Pulmonary artery endothelial cell (primary cell): ENCODE measurements at places on chromosomes 2 and 18. TPM values are rescaled to one million over a fixed set of nuclear protein-coding genes. Genes with fewer than 3 reads are reported as not detected.

Gene CIDEA
- total RNA-seq = 0.20 TPM in 1 of 2 replicates, not detected in the other

Gene SLC1A4
- total RNA-seq = 8.7 and 13.3 TPM in 2 replicates

Gene LCT
- not detected in 2 replicates for total RNA-seq

Gene NTSR2
- not detected in 2 replicates for total RNA-seq

Gene NT5DC4
- not detected in 2 replicates for total RNA-seq

Gene TMEM17
- total RNA-seq = 0.63 and 1.5 TPM in 2 replicates
